ENCODE measurements at places on chromosomes 2 and 18.

- no peaks in the 10 kb centered on the region for H3K27me3 ChIP-seq
- no peak for DNase-seq
- H3K4me3 ChIP-seq = no peak overlapping the region
- no peak overlapping the region for H3K27ac ChIP-seq
- H3K36me3 ChIP-seq = no peaks in the 10 kb centered on the region
Measured at GRCh38 chr2:43444989-43445645, 150.7 kb downstream of the THADA start.

GRCh38 chr2:134413430-134413829, 159.6 kb downstream of the MGAT5 start:
- H3K27me3 ChIP-seq = no peaks in the 10 kb centered on the region
- H3K4me1 ChIP-seq = peaks cover 19% of the 10 kb centered on the region
- no peak overlapping the region for H3K4me3 ChIP-seq
- DNase-seq = no peak

DNA sequence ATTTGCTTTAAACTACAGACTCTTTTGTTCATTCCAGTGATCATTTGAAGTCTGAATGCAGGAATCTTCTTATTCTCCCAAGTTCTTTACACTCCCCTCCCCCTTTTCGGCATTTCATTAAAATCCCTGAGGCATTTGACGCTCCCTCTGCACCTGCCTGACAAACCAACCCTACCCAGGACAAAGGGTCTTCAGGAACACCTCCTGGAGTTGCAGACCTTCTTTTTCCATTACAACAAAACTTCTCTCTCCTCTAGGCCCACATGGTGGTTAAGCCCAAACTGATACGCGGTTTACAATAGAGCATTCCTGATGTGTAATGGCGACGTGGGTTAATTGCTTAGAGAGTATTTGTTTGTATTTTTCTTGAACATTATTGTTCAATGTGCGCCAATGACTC, 367.4 kb downstream of the FBXO15 start:
- H3K4me3 ChIP-seq = no peak overlapping the region
- H3K27ac ChIP-seq = no peak overlapping the region
- DNase-seq = peak; percentile 45
- H3K27me3 ChIP-seq = no peaks in the 10 kb centered on the region

GRCh38 chr18:49486606-49486952, 455 bp downstream of the C18orf32 start:
- no peak for DNase-seq
- peaks cover 46% of the 10 kb centered on the region for H3K36me3 ChIP-seq
- peak overlapping the region; percentile 97 for H3K27ac ChIP-seq

DNA sequence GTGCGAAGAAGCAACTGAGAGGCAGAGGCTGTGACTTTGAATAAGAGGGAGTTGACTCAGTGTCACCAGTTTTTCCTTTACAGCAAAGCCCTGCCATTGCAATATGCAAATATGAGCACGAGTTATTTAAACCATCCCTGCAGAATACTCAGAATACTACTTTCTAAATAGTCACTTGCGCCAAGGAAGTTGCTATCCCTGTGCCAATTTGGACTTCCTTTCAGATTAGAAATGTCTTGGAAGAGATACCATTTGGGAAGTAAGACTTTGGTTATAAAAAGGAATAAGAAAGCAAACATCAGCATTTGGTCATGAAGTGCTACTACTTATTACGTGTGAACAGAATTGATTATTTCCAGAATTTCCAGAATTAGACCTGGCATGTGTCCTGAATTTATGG, 151.8 kb upstream of the MYT1L start:
- no peaks in the 10 kb centered on the region for H3K27me3 ChIP-seq
- H3K4me3 ChIP-seq = no peak overlapping the region
- H3K36me3 ChIP-seq = no peaks in the 10 kb centered on the region

Measured in esophagus muscularis mucosa (tissue), 4 donors.